ENCODE measurements at places on chromosomes 6 and 20. TPM values are rescaled to one million over a fixed set of nuclear protein-coding genes. Genes with fewer than 3 reads are reported as not detected.
A peak's percentile ranks its signal among the peaks of the same experiment; 100 is the strongest.

GRCh38 chr6:162306616-162307015, 420.9 kb downstream of the PRKN start:
- no peak for DNase-seq

The KCNK16 gene
- total RNA-seq: not detected

- DNase-seq: no peak
Measured at GRCh38 chr6:124054034-124054433, 250.4 kb downstream of the NKAIN2 start.

- peak; percentile 44 for DNase-seq
Measured at GRCh38 chr6:134413241-134413643, 95.3 kb upstream of the SGK1 start.

GRCh38 chr6:156780102-156780641, 3.0 kb downstream of the ARID1B start:
- DNase-seq: no peak

DNA sequence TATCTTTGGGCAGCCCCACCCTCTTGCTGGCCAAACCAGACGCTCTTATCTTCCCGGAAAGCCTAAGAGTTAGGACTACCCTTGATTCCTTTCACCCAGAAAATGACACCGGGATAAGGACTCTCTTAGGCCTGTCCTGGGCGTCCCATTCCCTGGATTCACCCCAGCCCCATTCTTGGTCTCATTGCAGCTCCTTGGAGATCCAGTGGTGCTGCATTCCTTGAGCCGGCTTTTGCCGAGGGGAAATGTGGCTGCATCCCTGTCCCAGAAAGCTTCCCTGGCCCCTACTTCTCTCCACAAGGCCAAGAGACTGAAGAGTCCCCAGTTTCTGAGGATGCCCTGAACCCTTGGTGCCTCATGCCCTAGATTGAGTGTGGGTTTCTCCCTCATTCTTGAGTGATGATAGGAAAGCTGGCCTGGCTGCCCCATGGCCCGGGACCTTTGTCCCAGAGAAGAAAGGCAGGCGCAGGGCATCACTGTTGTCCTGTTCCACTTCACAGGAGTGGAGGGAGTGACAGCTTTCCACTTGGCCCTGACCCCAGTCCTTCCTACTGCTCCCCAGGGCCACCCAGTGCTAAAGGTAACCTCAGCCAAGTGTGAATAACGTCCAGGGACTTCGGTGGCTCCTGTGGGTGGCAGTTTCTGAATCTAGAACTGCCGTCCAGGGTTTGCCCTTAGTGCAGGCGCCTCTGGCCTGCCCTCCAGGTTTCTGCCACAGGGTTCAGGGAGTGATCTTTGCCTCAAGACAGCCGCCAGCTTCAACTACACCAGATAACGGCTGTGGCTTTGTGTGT, 42.7 kb upstream of the MYL9 start:
- DNase-seq: no peak

The BTNL2 gene
- total RNA-seq: not detected

The CST2 gene
- total RNA-seq: 0.47 TPM

- DNase-seq: no peak
Measured at GRCh38 chr6:134510920-134511319, 193.0 kb upstream of the SGK1 start.

GRCh38 chr6:10514049-10514780, 6.9 kb upstream of the GCNT2 start:
- DNase-seq: no peak

GRCh38 chr6:37039958-37040357, 34.5 kb downstream of the FGD2 start:
- DNase-seq: no peak

The ZSCAN23 gene
- 0.91 TPM for total RNA-seq

- DNase-seq: no peak
Measured at GRCh38 chr6:7906741-7907140, 3.8 kb downstream of the TXNDC5 start.

DNA sequence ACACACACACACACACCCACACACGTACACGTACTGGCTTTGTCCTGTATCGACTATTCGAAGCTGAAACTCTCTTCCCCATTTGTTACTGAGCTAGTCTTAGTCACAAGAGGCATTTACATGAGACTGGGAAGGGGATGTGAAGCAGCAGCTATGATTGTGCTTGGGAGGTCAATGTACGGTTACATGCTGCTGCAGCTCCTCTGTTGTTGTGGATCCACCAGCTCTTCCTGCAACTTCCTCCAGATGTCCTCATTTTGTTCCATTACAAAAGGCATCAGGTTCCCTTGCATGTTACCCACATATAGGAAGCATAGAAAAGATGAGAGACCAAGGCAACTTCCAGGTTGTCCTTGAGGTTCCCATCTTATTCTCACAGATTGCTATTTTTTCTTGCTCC, 612.4 kb upstream of the IMPG1 start:
- no peak for DNase-seq

DNA sequence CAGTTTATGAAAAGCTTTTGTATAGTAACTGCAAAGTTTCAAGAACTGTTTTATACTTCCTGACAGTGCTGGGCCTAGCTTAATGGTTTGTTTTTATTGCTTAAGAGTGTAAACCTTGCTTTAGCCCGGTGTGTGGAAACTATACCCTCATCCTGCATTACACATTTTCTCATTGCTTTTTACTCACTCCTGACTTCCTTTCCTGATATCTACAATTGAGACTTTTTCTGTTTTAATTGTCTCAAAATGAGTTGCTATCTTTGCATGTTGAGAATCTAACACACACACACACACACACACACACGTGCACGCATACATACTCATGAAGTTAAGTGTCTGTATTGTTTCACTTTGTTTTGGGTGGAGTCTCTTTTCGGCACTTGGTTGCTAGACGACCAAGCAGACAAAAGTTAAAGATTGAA, 16.7 kb downstream of the BMP2 start:
- DNase-seq: no peak

- DNase-seq: no peak
Measured at GRCh38 chr6:28349344-28349891, 329 bp upstream of the ZKSCAN3 start.

- no peak for DNase-seq
Measured at GRCh38 chr6:35735452-35735851, 1.4 kb upstream of the ARMC12 start.

The C6orf58 gene
- not detected for total RNA-seq

The APOM gene
- 1.9 TPM for total RNA-seq

The CYP24A1 gene
- total RNA-seq: not detected

- DNase-seq: no peak
Measured at GRCh38 chr20:19594896-19595295, 163.2 kb upstream of the RIN2 start.

DNA sequence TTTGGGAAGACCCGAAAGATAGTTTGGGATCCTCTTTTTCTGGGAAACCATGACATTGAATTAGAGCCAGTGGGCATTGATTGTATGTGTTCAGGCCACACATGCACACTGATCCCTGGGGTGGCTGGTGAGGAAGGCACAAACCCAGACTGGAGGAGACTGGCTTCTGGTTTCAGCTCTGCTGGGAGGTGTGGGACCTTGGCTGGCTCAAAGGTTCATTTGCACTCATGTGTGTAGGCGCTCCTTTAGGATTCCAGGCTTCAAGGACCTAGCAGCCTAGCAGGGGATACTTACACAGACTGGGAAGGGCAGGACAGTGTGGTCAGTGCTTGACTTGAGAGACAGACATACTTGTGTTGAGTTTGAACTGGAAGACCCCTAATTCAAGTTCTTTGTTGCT, 7.2 kb downstream of the RIN2 start:
- DNase-seq: no peak

GRCh38 chr6:101762851-101763250, 369.3 kb downstream of the GRIK2 start:
- DNase-seq: no peak

DNA sequence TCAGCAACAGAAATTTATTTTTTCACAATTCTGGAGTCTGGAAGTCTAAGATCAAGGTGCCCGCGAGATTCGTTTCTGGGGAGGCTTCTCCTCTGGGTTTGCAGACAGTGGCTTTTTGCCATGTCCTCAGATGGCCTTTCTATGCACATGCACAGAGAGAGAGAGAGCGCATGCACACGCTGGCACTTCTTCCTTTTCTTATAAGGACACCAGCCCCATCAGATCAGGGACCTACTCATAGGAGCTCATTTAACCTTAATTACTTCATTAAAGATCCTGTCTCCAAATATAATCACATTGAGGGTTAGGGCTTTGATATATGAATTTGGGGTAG, 260.7 kb upstream of the PLCB4 start:
- DNase-seq: no peak

GRCh38 chr6:56172144-56172543, 75.2 kb downstream of the COL21A1 start:
- DNase-seq: no peak

- DNase-seq: no peak
Measured at GRCh38 chr20:32556312-32557184, 28.6 kb downstream of the NOL4L start.

DNA sequence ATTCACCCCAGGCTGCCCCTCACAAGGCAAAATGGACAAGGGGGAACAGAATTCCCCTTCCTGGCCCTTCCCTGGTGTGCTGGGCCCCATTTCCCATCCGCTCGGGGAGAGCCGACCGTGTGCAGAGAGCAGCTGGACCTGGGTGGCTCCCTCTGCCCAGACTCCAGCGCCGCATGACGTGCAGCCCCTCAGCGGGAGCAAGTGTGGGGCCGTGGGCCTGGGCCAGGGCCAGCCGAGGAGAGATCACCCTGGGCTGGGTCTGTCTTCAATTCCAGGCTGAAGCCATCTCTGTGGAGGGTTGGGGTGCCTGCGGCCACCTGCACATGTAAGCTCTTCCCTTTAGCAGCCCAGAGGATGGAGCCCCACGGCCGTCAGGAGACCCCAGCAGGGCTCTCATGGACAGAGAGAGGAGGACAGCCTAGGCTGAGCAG, 241.8 kb downstream of the TTLL2 start:
- no peak for DNase-seq

The PKHD1 gene
- 0.46 TPM for total RNA-seq

DNA sequence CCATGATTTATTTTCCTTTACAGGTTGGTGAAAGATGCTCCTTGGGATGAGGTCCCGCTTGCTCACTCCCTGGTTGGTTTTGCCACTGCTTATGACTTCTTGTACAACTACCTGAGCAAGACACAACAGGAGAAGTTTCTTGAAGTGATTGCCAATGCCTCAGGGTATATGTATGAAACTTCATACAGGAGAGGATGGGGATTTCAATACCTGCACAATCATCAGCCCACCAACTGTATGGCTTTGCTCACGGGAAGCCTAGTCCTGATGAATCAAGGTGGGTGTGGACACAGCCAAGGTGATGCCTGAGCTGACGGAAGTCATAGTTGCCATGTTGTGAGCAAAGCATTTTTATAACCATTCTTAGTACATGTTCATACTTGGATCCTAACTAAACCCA, 34.6 kb upstream of the CALHM6 start:
- no peak for DNase-seq

- no peak for DNase-seq
Measured at GRCh38 chr6:122042960-122043735, 356.3 kb upstream of the HSF2 start.

- DNase-seq: peak; percentile 34
Measured at GRCh38 chr20:61256365-61256764, 4.3 kb downstream of the CDH4 start.

The PDE7B gene
- total RNA-seq: 4.4 TPM

DNA sequence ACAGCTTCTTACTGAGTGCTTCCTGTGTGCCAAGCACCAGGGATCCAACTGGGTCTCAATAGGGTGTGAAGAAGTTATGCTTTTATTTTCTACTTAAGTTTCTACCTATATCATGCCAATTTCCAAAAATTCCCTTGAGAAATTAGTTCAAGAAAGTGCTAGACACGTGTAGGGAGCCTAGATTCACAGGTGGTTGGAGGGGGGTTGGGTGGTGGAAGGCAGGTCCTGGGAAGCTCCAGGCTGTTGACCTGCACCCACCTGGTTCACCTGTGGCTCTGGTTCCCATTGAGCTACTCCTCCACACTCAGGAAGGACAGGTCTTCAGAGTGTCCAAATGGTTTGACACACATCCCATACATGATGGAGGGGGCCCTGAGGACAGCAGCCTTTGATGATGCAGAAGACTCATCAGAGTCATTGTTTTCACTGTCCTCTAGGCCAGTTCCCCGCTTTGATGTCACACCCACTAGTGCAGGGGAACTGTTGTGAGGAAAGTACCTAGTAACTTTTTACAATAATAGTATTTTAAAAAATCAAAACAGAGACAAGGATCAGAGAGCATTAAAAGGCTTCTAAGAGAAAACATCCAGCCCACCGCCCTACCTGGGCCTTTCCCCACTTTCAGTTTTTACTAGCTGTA, 39.8 kb upstream of the MYL9 start:
- no peak for DNase-seq
